ENCODE measurements at places on chromosomes 5 and 9.

DNA sequence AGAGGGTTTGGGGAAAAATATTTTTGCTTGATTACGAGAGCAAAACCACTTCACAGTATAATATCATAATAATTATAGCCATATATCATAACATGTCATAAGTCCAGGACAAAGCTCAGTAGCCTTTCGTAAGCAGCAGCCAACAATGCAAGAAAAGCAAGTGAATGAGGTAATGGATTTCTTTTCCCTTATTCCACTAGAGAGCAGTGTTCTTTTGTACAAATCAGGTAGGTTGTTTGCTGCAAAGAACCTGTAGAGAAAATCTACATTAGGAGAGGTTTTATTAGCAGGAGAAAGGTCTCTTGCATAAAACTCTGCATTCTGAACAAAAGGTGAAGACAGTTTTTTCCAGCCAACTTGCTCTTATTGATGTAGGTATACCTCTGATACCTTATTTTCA, 1033.4 kb downstream of the TLE4 start:
- DNase-seq, result peak; percentile 49

DNA sequence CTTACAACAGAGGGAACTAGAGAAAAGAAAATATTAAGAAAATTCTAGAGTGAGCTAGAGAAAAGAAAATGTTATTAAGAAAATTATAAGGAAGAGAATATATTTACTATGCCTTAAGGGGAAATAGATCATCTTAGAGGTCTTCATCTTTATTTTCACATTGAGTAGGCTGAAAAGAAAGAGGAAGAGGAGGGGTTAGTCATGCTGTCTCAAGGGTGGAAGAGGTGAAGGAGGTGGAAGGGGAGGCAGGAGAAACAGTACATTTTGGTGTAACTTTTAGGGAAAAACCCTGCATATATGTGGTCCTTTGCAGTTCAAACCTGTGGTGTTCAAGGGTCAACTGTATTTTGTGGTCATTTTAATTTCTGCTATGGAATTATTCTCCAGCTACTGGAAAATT, 46.6 kb downstream of the PPIP5K2 start:
- no peak for DNase-seq

DNA sequence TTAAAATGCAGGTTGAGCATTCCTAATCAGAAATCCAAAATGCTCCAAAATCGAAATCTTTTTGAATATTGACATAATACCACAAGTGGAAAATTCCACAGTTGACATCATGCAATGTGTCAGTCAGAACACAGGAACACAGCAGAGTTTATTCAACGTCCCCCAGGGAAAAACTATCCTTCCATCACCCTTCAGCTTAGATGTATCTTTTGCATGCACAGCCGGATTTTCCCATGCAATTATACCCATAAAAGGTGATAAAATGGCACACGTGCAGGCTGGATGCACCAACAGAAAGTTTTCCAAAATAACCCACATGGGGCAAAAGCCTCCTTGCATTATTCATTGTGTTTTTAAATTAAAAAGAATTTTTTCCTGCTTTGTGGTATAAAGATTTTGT, 71.2 kb downstream of the RAB24 start:
- DNase-seq, result no peak

DNA sequence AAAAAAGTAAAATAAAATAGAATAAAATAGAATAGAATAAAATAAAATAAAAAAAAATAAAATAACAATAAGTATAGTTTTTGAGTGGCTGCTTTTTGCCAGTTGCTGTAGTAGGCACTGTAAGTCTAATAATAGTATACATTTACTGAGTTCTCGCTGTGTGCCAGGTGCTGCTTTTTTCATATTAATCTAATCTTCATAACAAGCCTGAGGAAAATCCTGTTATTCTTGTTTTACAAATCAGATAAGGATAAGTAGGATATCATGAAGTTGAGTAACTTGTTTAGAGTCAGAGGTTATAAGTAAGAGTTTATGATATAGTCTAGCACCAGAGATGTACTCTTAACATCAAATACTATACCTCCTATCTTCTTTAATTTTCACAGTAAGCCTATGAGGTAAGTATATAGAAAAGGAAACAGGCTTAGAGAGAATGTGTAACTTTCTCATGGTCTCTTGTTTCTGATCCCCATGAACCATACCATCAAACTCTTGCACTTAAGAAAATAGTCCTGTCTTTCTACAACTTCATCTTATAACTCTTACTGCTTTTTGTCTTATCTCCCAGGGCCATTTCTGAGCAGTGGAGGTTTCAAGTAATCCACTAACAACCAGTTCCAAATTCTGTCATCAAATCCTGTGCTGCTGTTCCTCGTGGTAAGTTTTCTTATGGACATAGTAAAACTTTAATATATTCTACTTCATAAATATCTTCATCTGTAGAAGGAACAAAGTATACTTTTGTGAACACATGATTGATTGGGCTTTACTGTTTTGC, 18.7 kb downstream of the RMI1 start:
- no peak for DNase-seq

DNA sequence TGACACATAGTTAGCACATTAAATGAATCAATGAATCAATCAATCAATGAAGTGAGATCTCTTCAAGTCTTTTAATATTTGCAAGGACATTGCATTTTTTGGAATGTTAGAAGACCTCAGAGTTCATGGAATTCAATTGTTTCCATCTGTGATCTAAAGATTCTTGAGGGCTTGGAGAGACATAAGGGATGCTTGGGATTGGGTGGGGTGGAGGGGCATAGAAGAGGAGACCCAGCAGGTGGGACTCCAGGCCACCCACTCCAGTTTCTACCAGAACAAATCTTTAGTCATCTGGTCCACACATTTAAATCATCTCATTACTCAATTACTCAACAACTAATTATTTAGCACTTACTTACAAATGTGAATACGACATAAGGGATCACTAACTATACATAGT, 251.0 kb upstream of the TRIM32 start:
- no peak for DNase-seq

DNA sequence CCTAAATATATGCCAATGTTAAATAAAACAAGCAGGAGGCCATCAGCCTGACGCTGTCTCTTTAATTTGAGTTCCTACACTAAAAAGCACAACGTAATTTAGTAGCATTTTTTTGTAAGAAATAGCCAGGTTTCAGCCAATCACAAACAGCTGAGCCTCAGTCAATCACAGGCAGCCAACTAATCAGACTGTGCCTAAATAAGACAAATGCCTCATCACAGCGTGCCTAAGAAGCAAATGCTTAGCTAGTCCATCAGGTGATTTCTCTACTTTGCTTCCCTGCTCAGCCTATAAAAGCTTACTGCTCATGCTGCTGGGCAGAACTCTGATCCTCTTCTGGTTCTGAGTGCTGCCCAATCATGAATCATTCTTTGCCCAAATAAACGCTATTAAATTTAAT, 38.3 kb upstream of the RORB start:
- peak; percentile 4 for DNase-seq

DNA sequence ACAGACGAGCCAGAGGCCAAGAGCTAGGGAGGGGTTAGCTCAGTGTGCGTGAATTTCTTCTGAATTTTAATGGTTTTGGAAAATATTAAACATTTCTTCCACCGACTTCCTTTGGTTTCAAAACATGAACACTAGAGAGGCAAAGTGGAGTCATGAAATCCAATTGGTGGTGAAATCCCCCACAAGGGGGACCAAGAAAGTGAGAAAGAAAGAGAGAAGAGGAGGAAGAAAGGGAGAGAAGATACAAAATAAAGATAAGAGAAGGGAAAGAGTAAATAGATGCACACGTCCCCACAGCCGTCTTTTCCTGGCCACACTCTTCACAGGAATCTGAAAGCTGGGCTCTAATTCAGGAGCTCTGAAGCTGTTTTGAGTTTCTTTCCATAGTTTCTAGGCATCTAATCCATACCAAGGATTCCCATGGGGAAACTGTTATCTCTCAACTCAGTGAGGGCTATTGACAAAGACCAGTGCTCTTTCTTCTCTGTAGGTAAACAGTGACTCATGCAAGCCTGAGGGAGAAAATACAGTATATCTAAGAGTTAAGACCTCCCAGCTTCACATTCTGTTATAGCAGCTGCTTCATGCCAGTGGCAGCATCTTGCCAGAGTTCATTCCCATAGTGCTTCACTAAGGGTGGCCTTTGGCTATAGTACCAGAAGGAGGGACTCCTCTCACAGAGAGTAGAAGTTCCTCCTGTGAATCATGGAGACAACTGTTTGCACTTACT, 115.8 kb upstream of the LIFR start:
- DNase-seq, result peak; percentile 73

DNA sequence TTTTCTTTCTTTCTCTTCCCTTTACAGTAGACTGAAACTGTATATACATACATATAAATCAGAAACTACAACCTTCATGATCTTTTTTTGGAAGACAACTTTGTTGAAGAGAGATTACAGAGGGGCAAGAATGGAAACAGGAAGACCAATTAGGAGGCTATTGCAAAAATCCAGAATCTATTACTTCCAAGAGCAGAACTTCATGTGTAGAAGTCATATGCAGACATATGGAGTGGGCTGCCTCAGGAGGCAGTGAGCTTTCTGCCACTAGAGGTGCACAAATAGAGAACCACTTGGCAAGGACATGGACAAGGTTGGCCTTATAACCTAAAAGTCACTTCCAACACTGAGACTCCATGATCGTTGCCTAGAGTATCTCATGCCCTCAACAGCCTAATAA, 157.8 kb upstream of the NR4A3 start:
- no peak for DNase-seq

DNA sequence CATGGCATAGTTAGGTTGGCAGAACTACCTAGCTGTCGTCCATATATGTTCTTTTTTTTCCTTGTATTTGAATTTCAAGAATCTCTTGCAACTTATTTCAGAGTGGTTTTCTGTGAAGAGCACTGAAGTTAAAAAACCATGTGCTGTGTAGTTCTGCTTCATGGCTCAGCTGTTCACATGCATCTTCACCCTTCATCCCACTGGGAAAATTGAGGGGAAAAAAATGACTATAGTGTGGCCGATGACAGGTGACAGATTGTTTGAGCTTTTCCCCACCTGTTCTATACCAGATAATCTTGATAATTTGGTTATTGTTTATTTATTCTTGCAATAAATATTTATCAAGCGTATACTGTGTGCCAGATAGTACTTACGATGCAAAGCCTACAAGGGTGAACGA, 77.8 kb downstream of the AOPEP start:
- no peak for DNase-seq

GRCh38 chr5:157326440-157327005, 60.6 kb downstream of the CYFIP2 start:
- DNase-seq, result no peak

All from fibroblast of mammary gland (primary cell).